Stimulated activated CD8-positive, alpha-beta memory T cell treated with anti-CD3 and anti-CD28 coated beads, Interleukin-12 subunit alpha, Interleukin-12 subunit beta, amount 100 ng/mL, for 1 hour (primary cell): ENCODE measurements at places on chromosomes 4 and X.

DNA sequence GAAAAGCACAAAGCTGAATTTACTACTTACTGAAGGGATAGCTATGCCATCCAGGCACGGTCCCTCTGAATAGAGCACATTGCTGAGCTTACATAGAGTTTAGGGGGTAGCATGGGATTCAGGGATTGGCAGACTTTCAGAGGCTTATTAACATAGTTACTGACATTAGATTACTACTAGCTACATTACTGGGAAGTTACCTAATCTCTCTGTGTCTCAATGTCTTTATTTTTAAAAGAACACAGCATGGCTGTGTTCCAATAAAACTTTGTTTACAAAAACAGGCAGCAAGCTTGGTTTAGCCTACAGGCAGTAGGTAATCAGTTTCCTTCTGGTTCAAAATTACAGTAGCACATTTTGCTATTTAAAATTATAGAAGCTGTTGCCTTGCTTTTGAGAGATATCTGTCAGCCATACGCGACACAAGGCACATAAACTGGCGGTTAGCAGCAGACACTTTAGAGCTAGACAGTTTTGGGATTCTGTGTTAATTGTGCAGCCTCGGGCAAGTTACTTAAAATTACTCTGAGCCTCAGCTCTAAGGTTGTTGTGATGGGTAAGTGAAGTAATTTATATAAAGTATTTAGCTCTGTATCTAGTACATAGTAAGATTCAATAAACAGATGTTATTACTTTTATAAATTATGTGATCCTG lies 6.9 kb downstream of the KLHL8 start:
- no peak for DNase-seq

- no peak for DNase-seq
These were observed 1.4 kb upstream of the RAB41 start for GRCh38 chrX:70280573-70280972.

DNA sequence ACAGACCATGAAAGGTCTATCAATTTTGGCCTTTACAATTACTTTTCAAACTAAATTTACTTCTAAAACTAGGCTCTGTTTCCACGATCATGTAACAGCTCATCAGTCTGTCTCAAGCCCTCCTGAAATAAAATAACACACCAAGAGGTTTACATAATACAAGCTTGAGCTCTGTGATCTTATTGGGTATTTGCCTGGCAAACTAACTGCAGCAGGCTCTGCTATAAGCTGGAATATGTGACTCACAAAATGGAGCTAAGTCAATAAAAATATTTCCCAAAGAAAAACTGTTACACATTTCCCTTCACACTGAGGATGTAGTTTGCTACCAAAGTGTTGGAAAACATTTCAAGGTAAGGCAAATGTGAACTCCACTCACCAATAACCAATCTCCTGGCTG lies 94.7 kb upstream of the GPM6B start:
- DNase-seq, result no peak

DNA sequence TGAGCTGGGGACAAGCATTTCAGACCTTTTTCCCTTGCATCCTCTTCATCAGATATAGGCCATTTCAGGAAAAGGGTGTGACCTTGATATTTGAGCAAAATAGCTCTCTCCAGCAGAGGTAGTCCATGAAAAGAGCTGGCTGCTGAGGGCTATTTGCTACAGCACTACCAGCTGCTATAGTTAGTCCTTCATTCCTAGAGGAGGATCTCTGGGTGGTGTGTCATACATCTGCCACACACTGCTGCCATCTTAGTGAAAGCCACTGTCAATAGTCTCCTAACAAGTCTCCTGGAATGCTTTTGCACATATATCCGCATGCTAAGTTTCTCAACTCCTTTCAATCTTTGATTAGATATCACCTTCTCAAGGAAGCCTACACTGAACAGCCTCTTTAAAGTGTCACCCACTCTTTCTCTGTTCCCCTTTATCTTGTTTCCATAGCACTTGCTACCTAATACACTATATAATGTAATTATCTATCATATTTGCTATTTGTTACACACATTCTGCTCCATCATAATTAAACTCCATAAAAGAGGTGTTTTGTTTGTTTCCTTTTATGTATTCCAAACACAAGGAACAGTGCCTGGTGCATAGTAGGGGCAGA lies 131.9 kb downstream of the TBC1D19 start:
- DNase-seq, result no peak

GRCh38 chr4:187995322-187996207 lies at the start of gene ZFP42:
ZFP42 (plus strand) TSS chr4:187995771; CDS start chr4:188002808, 7,037 bp downstream.
- no peak for DNase-seq

GRCh38 chr4:180281724-180282123 lies 1961.5 kb upstream of the TENM3 start:
- no peak for DNase-seq

- no peak for DNase-seq
These were observed 26.7 kb upstream of the PCDH18 start for GRCh38 chr4:137558951-137559350.

- DNase-seq, result no peak
These were observed 31.2 kb downstream of the BCORL1 start for GRCh38 chrX:130013661-130014060.

- DNase-seq, result no peak
These were observed 1.2 kb downstream of the SLC39A8 start for GRCh38 chr4:102343964-102344519.

GRCh38 chr4:101355246-101355645 lies 7.9 kb upstream of the PPP3CA start:
- DNase-seq, result no peak

DNA sequence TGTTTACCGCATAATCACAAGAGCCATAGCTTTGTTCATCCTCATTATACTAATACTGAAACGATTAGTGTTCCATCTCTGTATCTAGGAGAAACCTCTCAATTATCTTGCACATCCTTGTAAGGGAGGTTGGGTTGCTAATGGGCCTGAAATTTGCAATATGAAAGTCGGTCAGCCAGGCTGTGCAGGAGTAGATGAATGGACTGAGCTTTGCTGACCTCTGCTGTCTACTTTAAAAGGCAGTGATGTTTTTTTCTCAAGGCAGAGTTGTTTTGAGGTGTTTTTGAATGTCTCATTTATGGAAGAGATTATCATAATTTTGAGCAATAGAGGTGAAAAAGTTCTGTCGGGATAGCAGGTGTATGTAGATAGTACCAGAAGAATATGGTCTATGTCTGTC lies 47.9 kb upstream of the LINC00632 start:
- DNase-seq, result no peak

GRCh38 chrX:857376-857775 lies 226.8 kb downstream of the SHOX start:
- no peak for DNase-seq

DNA sequence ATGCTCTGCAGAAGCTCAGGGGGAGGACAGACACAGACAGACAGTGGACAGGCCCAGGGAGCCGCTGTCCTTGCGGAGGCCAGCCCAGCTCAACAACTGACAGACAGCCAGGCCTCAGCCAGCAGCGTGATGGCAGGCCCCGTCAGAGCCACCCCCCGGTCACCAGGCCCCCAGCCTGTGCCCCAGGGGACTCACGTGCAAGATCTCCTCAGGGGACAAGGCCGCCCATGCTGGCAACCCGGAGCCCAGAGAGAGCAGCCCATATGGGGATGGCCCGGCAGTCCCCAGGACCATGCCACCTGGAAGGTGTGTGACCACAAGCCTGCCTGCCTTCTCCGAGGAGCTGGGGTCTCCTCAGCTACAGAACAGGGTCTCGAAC lies 28.0 kb upstream of the MXD4 start:
- DNase-seq, result no peak

- no peak for DNase-seq
These were observed 106.1 kb upstream of the PSAPL1 start for GRCh38 chr4:7540654-7541413.

DNA sequence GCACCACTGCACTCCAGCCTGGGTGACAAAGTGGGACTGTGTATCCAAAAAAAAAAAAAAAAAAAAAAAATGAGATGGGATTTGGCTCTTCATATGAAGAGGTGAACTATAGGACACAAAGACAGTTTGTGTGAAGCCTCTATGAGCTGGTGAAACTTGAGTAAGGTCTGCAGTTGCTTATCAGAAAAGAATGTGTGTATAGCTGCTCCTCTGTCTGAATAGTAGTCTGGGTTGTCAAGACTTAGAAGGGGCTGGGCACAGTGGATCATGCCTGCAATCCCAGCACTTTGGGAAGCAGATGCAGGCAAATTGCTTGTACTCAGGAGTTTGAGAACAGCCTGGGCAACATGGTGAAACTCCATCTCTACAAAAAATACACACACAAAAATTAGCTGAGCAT lies 82.8 kb downstream of the ARSF start:
- DNase-seq, result no peak

DNA sequence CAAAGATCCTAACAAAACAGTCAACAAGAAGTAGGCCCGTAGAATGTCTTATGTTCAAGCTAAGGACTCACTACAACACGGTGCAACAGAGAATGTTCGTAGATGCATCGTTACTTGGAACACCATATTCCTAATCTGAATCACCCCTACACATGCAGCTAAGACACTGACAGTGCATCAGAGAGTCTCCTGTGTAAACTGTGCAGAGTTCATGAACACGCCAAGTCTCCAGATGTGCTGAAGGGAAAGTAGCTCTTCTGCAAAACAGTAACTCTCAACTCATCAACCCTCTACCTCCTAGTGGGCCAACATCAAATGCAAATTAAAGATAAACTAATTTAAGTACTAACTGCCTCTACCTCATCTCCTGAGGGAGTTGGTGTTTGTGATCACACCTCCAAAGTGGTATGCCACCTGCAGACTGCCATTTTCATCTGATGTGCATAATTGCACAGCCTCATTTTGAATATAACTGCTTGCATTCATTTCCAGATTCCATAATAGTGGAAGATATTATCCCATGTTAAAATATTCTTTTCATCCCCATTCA lies 73.5 kb downstream of the MOSPD2 start:
- DNase-seq, result no peak

DNA sequence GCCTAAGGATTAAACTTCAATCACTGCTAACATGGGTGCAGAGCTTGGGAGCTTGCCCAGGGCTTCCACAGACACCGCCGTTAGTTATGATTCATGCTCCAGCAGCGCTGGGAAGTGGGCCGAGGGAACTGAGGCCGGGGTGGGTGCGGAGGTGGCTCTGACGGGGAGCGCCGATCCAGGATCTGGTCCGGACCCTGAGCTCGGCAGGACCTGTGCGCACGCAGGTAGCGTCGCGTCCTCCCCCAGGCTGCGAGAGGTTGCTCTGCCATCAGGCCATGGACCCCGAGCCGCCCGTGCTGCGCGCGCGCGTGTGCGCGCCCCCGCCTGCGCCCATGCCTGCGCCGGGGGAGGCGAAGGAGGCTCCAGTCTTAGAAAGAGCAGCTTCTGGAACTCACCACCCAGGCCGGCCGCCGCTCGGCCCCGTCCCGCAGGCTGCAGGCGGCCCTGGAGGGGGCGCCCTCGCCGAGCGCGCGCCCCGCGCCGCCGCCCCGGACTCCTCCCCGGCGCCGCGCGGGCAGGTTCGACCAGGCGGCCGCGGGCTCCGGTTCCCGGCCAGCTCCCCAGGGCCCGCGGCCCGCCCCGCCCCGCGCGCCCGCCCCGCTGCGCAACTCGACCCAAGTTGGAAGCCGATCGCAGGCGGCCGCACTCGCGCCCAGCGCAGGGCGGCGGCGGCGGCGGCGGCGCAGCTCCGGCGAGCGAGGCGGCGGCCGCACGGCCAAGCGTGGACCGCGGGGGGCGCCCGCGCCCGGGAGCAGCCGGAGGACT lies 732 bp upstream of the ADRA2C start:
- DNase-seq, result no peak

GRCh38 chr4:119233750-119234149 lies 21.2 kb downstream of the USP53 start:
- DNase-seq, result no peak

DNA sequence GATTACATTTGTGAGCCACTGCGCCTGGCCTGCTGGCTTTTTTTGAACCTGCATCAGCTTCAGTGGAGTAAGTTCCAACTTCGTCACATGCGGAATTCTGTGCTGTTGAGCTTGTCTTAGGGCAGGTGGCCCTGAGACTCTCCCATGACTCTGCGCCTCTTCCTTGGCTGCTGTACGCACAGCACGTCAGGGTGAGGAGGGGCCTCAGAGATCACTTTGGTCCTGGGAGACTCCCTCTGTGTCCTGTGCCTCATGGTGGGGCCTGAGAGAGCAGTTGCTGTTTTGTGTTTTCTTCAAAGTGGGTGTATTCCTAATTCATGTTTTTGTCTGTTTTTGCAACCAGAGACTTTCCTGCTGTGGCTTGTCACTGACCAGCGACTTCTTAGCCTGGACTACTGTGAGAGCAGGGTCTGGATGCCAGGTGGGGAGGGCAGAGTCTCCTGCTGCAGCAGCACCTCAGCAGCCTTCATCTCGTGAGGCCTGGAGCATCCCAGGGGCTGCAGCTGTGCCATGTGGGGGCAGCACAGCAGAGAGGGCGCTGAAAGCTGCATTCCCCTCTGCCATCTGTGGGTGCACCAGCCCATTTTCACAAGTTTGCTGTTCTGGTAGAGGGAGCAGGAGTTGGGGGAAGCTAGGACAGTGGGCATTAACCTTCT lies 107.8 kb downstream of the TNIP2 start:
- no peak for DNase-seq

- DNase-seq, result no peak
These were observed 23.2 kb upstream of the MRFAP1 start for GRCh38 chr4:6617246-6617645.

DNA sequence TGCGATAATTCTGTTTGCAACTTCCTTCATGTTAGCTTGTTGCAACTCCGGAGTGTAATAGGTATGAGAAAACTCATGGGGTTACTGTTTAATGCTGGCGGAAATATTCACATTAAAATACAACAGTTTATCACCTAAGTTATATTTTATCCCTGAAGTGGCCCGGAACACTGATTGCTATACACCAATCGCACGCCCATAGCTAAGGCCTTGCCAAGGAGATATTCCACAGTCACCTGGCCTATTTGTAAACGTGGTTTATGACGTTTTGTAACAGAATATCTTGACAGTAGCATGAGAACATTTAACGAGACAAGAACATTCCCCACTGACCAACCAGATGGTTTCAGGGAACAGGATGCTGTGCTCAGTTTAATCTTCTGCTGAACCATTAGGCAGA lies 23.2 kb upstream of the FAM90A26 start:
- DNase-seq, result no peak

- no peak for DNase-seq
These were observed 16.5 kb upstream of the RHOH start for GRCh38 chr4:40180356-40180755.

DNA sequence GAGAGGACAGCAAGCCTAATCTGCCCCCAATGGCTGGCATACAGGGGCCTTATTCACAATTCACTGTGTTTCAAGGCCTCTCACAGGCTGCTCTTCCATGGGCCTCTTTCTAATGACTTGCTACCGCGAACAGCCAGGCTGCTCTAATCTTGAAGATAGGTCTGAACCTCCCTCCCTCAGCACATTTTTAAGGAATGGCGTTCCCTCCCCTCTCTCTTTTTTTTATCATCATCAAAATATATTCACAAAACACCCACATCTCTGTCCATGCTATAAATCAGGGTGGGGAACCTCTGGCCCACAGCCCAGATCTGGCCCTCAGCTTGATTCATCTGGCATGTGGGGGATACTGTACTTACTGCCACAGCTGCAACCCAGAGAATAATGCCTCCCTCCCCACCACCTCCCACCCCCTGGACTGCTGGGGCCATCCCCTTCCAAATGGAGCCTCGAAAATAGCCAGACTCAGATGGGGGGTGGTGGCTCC lies 76.2 kb upstream of the PLAC1 start:
- no peak for DNase-seq
